T-helper 22 cell (primary cell): ENCODE measurements at places on chromosomes 4 and X.
A peak's percentile ranks its signal among the peaks of the same experiment; 100 is the strongest.

GRCh38 chr4:152591396-152591795 lies 55.5 kb upstream of the FBXW7 start:
- peak; percentile 4 for DNase-seq

- DNase-seq: no peak
Observed at GRCh38 chrX:72142094-72142793, 10.5 kb upstream of the RTL5 start.

- DNase-seq: no peak
Observed at GRCh38 chrX:27086237-27086636, 376.9 kb downstream of the PPP4R3C start.

DNA sequence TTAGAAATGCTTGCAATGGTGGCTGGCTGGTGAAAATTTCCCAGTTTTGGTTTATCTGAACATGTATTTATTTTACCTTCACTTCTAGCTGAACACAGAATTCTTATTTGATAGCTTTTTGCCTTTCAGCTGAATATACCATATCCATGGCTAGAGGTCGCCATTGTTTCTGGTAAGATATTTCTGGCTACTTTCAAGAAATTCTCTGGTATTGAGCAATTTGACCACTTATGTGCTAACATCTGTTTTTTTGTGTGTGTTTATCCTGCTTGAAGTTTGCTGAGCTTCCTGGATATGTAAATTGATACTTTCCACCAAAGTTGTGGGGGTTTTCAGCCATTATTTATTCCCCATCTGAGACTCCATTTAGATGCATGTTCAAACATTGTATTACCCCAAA lies 75.4 kb downstream of the FBXW7 start:
- DNase-seq: no peak

- no peak for DNase-seq
Observed at GRCh38 chr4:151565583-151565982, 156.6 kb downstream of the FHIP1A start.

GRCh38 chrX:85516131-85516530 lies 136.7 kb upstream of the POF1B start:
- DNase-seq: no peak

- DNase-seq: no peak
Observed at GRCh38 chr4:159077702-159078495, 25.0 kb upstream of the RAPGEF2 start.

- no peak for DNase-seq
Observed at GRCh38 chrX:102714994-102715393, 2.7 kb downstream of the GPRASP2 start.

DNA sequence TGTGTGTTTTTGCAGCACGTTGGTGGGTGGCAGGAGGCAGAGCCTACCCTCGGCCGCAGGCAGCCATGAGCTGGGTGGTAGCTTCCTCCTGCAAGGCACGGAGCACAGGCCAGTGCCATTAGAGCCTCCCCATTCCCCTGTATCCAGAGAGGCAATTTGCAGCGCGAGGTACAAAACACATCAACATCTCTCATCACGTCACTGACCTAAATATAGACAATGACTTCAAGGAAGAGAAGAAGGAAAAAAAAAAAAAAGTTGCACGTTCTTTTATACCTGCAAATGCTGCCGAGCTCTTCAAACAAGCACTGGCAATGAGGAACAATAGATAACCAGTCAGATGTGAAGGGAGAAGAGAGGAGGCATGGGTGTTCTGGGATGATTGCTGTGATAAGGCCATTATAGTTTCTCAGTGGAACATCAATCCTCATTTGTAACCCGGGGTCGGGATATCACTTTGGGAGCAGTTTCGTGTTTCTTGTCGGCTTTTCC lies 159.9 kb downstream of the MGST2 start:
- DNase-seq: no peak

DNA sequence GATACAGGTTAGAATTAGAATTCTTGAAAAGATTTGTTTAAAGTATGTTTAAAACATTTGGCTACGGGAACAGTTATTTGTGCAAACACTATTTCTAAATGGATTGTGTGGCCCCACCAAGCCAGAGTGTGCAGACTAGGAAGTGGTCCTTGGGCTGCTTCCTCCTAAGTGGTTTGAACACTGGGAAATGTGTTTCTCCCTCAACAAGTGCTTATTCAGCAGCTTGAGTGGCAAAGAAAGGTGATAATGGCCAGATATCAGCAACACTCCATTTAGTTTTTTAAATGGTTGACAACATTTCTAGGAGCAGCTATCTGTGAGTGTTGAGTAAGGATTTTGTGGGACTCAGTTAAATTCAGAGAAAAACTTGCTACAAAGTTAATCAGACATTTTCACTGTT lies 141.4 kb upstream of the LNX1 start:
- no peak for DNase-seq

- no peak for DNase-seq
Observed at GRCh38 chrX:118189000-118189399, 72.4 kb upstream of the KLHL13 start.

DNA sequence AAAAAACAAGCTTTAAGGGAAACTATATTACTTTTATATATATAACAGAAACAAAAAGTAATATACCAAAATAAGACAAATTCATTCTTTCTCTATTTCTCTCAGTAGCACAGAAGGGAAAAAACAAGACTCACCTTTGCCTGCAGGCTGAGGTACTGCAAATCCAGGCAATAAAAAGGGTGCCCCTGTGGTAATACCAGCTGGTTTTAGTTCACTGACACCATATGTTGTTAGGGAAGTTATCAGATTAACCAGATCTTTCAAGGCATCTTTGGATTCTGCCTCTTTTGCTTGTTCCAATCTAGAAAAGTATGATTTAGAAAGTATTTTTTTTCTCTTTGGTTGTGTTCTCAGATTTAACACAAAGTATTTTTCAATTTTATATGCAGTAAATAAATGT lies 139.8 kb downstream of the WDFY3 start:
- no peak for DNase-seq

- DNase-seq: no peak
Observed at GRCh38 chrX:21974011-21974385, 33.5 kb downstream of the SMS start.

DNA sequence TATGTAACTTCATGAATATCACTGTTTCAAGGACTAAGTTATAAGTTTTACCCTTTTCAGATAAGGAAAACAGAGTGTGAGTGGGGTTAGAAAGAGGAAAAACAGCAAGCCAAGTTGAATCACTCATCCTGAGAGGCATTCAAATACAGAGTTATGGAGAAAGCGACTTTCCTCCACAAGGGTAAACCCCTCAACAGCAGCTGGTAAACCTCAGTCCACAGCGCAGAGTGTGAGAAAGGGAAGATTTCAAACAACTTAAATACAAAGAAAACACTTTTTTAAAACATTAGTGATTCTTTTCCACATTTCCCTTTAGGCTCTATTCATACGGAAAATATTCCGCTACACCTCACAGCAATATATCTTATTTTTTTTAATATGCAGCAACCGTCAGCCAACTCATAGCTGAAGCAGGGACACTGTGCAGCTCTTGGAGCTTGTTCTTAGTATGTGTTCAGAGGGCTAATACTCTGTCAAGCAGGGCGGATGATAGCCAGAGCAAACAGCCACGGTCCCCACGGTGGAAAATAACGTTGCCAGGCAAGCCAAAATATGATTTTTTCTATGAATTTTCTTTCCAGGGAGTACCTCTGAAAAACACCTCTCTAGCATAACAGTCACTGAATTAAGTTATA lies 488.9 kb upstream of the FAT1 start:
- no peak for DNase-seq

DNA sequence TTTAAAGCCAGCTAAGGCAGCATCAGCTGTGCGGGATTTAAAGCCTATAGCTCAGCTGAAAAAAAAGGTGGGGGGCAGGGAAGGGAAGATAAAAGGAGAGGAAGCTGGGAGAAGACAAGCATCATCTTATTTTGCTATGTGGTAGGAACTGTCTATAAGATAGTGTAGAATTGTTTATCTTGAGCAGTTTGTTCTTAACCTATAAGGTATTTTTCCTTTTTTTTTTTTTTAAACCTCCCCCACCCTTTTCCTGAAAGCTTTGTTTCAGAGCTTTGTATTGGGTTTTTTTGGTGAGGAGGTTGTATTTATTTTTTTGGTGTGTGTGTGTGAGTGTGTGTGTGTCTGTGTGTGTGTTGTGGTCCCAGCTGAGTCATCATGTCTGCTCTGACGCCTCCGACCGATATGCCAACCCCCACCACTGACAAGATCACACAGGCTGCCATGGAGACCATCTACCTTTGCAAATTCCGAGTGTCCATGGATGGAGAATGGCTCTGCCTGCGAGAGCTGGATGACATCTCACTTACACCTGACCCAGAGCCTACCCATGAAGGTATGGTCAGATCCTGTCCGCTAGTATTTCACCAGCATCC lies 531 bp downstream of the RUFY3 start:
- DNase-seq: peak; percentile 17

GRCh38 chrX:106891762-106892460 lies 11.2 kb downstream of the RIPPLY1 start:
- DNase-seq: no peak

DNA sequence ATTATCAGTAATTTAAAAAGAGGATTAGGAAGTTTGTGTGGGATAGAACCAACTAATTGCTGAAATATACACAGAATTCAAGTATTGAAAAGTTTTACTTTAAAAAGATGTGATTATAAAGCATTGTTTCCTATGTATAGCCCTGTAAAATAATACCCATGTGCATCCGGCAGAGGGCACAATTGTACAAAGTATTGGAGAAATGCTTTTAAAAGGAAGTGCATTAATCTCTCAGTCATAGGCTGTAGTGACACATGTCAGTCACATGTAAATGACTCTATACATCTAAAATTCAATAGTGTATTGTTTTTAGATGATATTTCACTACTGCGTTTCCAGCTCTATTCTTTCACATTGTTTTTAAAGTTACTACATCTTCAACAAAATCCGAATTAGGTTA lies 9.7 kb upstream of the GEMIN8 start:
- peak; percentile 37 for DNase-seq

- DNase-seq: peak; percentile 56
Observed at GRCh38 chr4:56908206-56909085, 746 bp downstream of the REST start.

DNA sequence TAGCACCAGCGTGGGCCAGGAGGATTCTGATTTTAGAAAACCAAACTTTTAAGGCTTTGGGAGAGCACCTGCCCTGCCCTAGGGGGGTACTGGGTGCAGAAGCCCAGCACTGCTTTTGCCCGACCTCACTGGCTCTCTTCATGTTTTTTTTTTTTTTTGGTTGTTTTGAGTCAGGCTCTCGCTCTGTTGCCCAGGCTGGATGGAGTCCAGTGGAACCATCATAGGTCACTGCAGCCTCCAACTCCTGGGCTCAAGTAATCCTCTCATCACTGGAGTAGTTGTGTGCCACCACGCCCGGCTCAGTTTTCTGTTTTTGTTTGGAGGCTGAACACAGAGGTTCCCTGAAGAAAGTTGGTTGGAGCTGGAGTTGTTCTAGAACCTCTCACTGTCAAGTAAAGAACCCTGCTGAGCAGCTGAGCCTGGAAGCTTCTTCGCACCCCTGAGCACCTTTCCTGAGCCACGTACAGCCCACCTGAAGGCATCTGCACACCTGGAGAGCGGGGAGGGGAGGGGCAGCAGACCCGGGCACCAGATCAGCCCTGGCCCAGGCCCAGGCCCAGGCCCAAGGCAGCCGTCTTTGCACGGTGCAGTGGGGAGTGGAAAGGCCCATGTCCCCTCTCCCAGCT lies 49.5 kb downstream of the SHROOM2 start:
- no peak for DNase-seq

- no peak for DNase-seq
Observed at GRCh38 chr4:77044461-77045150, 31.2 kb downstream of the CCNI start.

DNA sequence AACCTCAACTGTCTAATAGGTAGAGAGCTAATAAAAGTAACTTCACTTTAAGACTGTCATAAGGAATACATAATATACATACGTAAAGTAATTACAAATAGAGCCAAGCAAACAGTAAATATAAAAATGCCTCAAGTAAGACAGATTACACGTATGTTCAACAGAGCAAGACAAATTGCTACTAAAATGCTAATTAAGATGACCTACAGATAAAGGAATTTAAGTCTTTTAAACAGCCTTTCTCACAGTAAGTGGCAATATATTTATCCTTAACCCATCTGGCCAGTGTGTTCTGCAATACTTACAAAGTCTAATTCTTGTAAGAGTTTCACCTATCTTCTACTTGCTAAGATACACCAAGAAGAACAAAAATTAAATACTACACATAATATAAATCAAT lies 12.7 kb downstream of the G3BP2 start:
- DNase-seq: no peak

DNA sequence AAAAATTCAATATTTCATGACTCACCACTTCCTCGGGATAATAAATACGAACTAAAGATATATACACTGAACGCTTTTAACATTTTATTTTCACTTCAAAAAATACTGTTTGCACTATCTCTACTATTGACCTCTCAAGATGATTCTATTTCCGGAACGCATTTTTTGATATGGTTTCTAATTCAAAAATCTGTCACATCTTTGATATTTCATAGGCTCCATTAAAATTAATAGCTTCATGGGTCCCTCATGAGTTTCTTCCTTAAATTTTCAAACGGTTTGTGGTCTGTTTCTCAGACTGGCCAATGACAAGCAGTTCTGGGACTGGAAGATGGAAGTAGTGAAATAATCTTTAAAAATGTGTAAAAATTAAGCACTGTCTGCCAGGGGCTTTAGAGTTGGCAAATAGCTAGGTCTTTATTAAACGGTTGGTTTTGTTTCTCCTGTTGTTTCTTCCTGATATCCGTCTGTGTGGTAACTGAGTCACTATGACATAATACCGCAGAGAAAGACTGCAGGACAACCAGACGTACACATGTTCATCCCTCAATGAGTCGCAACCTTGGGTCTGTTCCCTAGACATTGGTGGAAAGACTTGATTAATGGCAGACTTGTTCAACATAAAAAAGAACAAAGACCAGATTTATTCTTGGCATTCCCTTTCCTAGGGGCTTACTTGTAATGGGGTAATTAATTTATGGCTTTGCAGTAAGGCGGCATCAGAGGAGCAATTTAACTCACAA lies 133.8 kb downstream of the PALLD start:
- DNase-seq: no peak
